Muscle of leg (tissue), 16 donors: ENCODE measurements at places on chromosomes 4 and X. TPM values are rescaled to one million over a fixed set of nuclear protein-coding genes. Genes with fewer than 3 reads are reported as not detected.
A peak's percentile ranks its signal among the peaks of the same experiment; 100 is the strongest.

The EVC gene
- 20.5 TPM for polyA plus RNA-seq

The GABRQ gene
- 1.1 TPM for polyA plus RNA-seq

The F11 gene
- polyA plus RNA-seq = 0.41 TPM

The KLB gene
- polyA plus RNA-seq = 0.12 TPM

The BANK1 gene
- polyA plus RNA-seq = 0.44 TPM

The GSX2 gene
- not detected for polyA plus RNA-seq

The DCUN1D4 gene
- 21.7 TPM for polyA plus RNA-seq

The IL3RA gene
- 18.4 TPM for polyA plus RNA-seq

DNA sequence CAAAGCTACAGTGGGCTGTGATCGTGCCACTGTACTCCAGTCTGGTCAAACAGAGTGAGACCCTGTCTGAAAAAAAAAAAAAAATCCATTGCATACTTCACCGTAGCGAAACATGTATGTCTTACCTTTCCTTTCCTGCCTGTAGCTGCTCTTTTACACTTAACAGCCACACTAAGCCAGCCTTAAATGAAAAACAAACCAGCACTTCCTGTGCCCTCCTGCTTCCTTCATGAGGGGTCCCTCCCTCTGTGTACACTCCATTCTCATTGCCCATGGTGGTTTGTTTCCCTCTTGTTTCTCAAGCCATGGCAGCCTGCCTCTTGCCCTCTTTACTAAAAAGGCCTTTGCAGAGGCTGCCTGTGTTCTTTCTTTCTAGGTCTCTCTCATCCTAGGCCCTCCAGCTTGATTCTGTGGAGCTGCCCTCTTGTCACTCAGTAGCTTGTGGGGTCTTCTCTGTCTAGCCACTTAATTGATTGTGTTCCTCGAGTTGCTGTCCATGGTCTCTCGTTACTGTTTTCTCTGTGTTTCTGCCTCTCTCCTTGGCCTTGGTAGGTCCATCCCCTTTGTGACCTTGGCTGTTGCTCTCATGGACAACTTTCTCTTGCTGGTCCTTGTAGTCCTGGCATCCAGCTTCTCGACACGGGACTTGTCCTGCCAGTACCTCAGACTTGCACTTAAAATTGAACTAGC lies 52.1 kb upstream of the MSANTD1 start:
- no peak for DNase-seq

DNA sequence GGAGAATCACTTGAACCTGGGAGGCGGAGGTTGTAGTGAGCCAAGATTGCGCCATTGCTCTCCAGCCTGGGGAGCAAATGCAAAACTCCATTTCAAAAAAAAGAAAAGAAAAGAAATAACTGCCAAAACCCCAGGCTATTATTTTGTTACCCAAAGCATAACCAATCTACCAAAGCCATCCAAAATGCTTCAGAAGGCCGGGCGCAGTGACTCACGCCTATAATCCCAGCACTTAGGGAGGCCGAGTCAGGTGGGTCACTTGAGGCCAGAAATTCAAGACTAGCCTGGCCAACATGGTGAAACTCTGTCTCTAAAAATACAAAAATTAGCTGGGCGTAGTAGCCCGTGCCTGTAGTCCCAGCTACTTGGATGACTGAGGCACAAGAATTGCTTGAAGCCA lies 49.8 kb downstream of the SMIM31 start:
- DNase-seq = no peak

DNA sequence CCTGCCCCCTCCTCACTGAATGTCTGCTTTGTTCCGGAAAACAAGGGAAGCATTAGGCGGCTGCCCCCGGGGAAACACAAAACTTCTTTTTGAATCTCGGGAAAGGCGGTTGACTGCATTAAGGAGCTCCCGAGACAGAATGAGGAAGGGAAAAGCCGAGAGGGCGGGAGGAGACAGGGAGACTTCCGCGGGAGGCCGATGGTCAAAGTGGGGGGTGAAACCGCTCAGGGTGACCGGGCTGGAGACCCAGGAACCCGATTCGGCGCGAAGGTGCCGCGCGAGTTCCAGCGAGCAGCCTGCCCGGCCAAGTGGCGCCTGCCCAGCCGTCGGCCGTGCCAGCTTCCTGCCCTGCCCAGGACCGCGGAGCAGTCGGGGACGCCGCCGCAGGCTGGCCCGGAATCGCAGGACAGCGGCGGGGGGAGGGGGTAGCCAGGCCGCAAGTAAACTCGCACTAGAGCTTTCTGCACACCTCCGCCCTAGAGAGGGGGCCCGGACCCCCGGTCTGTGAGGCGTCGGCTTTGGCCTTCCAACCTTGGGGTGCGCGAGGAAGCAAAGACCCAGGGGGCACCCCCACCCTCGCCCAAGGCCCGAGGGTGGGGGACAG lies 55.1 kb upstream of the BCOR start:
- DNase-seq = peak; percentile 56

- DNase-seq = no peak
These were observed 35.3 kb upstream of the SPIN2A start for GRCh38 chrX:57172544-57172943.

GRCh38 chr4:44722001-44722400 lies 4.4 kb downstream of the GNPDA2 start:
- no peak for DNase-seq

GRCh38 chrX:119410854-119411253 lies 11.7 kb downstream of the SLC25A43 start:
- DNase-seq = no peak

DNA sequence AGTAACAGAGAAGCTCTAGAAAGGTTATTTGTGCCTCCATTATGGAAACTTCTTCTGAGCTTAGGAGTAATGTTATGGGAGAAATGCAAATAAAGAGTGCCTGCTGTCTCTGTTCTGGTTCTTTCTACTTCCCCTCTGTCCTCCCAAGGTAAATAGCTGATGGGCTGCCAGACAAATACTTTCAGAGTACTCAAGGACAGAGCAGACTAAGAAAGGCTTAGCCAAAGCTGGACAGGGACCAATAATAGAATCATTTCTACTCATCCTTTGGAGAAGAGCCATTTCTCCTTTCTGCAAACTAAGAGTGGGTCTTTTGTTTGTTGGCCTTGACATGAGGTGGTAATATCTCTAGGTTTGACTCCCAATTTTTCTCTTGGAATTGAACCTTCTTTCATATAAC lies 136.1 kb downstream of the MID1IP1 start:
- no peak for DNase-seq

GRCh38 chrX:53128097-53128749 lies 34.3 kb downstream of the KANTR start:
- no peak for DNase-seq

DNA sequence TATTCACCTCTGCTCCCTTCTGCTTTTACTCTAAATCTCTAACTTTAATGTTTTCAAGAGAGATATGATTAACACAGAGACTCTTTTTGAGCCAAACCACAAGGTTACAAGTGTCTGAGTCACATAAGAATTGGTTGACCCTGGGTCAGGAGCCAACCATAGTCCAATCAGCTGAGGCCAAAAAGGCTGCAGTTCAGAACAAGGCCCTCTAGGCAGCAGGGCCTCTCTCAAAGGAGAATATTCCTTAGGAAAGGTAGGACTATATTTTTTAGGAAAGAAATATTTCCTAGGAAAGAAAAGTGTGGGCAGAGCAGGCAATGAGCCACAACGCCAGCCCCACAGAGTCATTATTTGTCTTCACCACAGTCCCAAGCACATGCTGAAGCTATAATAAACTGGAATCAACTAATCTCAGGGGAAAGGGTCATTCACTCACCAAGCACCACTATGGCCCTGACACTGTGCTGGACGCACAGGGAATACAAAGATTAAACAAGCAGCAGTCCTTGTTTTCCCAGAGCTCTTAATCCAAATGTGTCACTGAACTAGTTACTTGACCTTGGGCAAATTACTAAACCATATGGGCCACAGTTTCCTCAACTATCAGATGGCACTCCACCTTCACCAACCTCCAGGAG lies 2.2 kb downstream of the ATP8A1 start:
- no peak for DNase-seq

GRCh38 chrX:111098874-111099273 lies 2.9 kb downstream of the PAK3 start:
- DNase-seq = peak; percentile 27

DNA sequence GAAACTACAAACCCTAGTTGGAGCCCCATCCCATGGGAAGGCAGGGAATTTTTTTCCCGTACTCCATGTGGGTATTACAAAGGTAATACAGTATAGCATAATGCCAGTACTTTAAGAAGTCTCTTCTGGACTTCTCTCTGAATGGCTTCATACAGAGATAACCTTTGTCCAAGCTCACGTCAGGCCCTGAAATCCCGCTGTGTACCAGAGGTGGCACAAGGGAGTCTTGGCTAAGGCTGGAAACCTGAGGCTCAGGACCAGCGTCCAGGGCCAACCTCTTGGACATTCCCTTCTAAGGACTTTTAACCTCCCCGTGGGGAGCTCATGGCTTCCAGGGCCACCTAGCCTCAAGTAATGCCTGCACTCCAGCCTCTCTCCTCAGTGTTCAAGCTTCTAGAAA lies 338.9 kb upstream of the FAM241A start:
- no peak for DNase-seq

GRCh38 chr4:27861381-27861787 lies 1000.7 kb downstream of the STIM2 start:
- DNase-seq = peak; percentile 13

GRCh38 chrX:111041018-111041462 lies 55.0 kb upstream of the PAK3 start:
- DNase-seq = peak; percentile 22

DNA sequence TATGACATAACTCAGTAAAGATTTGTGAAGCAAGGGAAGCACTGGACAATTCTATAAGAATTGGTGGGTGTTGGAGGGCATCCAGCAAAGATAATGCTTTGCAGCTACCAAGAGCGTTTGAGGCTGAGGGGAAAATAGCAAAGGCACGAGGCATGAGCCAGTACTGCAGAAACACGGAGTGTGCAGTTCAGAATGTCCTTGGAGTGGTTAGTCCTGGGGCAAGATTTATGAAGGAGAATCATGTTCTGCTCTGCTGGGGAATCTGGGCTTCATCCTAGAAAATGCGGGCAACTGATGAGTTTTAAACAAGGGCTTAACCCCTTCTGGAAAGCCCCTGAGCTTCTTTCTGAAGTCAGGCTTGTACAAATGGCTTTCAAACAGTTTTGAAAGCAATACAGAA lies 452.5 kb downstream of the IL15 start:
- DNase-seq = peak; percentile 16

GRCh38 chr4:2390146-2390545 lies 28.3 kb downstream of the ZFYVE28 start:
- no peak for DNase-seq

DNA sequence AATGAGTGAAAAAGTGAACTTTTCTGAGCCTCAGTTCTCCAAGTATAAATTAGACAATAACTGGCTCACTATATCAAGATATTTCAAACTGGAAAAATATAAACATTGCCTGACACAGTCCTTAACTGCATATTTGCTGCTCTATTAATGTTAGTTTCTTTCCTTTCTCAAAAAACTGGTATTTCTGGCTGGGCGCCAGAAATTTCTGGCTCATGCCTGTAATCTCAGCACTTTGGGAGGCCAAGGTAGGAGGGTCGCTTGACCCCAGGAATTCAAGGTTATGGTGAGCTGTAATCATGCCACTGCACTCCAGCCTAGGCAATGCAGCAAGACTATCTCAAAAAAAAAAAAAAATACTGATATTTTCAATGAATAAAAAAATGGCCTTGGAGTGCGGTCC lies 227.0 kb downstream of the MAGEB17 start:
- no peak for DNase-seq

DNA sequence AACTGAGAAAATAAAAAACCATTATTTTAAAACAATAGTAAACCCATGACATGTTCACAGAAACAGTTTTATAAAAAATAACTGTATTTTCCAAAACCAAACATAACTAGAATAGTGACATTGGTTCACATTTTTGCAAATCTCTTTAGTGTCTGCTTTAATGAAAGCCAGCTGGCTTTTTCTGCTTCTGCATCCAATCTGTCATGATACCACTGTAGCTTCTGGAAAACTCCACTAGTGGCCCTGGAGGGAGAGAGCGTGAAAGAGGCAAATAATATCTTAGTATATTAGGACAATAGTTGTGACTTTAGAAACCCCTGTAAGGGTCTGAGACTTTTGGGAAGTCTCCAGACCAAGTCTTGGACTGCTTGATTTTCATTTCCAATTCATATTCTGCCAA lies 31.1 kb downstream of the FGFBP1 start:
- DNase-seq = peak; percentile 73

- no peak for DNase-seq
These were observed 235.2 kb downstream of the HEPH start for GRCh38 chrX:66399273-66399672.

DNA sequence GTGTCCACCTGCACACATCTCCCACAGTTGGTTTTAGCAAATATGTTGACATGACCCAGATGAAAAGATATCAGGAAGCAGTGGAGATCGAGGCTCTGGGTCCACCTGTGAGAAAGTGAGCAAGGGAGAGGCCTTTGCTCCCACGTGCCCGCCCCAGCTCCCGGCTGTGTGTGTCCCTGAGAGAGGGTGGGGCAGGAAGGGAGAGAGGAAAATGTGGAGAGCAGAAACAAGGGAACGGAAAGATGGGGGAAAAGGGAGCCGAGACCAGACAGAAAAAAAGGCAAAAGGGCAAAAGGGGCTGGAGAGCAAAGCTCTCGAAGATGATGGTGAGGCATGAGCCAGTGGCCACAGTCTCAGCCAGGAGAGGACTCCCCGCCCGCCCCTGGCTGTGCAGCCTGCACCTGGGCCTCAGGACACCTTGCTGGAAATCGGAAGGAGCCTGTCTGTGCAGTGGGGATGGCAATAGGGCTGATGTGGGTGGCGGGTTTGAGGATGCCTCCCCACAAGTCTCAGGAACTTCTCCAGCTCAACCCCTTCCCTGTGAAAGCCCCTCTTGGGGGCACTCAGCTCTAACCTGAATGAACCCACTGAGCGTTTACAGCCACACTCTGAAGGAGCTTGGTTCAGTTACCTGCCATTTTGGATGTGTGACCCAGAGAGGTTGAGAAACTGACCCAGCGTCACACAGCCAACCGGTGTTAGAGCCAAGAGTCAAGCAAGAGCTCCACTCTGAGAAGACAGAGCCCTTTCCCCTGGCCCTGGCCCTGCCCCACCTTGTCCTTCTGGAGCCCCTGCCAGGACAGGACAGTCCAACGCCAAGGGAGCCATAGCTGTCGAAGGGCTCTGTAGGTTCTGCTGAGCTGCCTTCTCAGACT lies 20.3 kb upstream of the MSX1 start:
- no peak for DNase-seq

DNA sequence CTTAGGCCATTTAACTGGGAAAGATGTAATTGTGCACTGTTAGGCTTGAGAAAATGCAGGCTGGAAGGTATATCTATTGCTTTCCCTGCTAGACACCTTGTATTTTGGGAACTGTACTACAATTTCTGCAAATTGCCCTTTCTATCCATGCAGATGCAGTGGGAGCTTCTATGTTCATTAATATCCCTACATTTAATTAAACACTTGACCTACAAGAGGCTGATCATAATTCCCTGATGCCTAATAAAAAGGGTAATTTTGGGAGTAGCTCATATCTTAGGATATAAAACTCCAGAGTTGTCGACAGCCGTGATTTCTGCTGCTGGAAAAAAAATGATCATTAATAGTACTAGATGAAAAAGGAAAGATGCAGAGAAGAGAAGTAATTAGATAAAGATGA lies 19.7 kb downstream of the DTHD1 start:
- no peak for DNase-seq

- no peak for DNase-seq
These were observed 35.3 kb upstream of the PTPN13 start for GRCh38 chr4:86558797-86559196.
